ENCODE measurements at places on chromosomes 5 and 9.
A peak's percentile ranks its signal among the peaks of the same experiment; 100 is the strongest.

DNA sequence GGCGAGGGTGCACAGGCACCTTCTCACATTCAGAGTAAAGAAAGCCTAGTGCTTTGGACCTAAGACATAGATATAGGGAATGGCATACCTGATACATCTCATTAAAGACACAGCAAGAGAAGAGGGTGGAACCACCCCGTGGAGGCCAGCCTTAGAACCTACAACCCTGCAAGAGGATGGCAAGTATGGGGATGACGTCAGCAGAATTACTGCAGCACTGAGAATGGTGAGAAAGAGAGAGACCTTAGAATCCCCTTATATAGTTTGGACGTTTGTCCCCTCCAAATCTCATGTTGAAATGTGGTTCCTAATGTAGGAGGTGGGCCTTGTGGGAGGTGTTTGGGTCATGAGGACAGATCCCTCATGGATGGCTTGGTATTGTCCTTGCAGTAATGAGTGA lies 28.2 kb upstream of the ADCY2 start:
- DNase-seq, result no peak

DNA sequence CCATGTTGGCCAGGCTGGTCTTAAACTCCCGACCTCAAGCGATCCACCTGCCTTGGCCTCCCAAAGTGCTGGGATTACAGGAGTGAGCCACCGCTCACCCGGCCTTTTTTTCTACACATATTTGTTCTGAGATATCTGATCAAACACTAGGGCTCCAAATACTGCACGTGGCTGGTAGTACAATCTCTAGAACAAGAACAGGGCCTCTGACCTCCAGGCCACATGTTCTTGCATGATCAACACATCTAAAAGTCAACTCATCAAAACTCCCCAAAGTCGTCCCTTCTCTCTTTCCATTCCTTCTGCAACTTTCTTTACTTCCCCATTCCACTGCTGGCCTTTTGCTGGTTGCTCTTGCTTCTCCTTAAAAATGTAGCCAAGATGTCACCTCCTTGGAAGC lies 113.3 kb upstream of the LHFPL2 start:
- no peak for DNase-seq

DNA sequence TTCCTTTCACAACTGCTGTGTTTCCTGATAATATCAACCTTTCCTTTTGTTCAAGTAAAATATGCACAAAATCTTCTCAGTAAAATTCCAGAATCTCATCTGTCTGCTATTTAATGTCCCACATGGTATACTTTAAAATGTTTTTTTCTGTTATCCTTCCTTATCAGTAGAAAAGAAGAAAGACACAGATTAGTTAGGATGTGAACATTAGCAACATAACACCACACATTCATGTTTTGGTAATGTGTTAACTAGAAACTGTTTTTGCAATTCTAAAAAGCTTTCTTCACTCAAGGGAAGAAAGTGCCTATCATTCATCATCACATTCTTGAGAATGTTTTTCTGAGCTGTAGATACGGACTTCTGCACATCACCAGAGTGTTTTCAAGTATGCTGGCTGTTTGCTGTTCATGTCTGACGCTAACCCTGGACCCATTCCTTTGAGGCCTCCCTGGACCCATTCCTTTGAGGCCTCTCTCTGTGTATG lies 10.5 kb upstream of the ARSB start:
- no peak for DNase-seq

DNA sequence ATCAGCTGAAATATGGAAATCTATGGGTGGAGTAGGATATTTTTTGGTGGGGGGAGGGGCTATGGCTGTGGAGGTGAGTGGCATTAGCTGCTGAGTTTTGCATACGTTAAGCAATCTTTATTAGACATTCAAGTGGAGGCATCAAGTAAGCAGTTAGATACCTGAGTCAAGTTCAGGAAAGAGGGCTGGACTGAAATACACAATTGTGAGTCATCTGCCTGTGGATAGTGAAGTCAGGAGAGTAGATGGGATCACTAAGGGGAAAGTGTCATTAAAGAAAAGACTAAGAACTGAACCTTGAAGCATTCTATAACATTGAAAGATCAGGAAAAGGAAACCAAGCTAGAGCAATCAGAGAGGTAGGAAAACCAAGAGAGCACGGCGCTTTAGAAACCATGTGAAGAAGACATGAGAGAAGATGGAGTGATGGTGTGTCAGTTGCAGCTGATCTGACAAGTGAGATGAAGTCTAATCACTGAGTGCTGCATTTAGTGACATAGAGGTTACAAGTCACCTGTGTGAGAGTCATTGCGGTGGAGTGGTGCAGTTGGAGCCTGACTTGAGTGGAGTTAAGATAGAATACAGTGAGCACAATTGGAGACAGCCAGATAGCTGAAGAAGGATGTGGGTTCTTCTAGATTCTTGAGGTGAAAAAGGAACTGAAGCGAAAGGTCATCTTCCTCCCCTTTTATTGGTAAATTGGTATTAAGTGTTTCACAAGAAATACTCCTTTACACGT lies 88.7 kb downstream of the PIP5K1B start:
- no peak for DNase-seq

DNA sequence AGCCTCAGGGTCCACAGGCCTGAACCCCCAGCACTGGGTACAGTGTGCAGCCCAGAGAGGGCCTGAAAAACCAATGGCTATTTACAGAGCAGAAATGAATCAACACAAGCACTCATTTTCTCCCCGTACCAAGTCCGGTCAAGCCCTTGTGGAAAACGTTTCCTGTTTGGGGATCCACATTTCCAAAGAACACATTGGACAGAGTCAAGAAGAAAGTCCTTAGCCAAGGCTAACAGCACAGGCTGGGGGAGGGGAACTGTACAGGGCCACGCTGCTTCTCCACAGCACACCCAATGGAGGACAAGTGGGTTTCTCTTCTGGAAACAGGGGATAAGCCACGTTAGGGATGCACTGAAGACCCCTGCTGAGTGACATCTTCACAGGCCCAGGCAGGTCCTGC lies 62.3 kb downstream of the NSUN2 start:
- no peak for DNase-seq

DNA sequence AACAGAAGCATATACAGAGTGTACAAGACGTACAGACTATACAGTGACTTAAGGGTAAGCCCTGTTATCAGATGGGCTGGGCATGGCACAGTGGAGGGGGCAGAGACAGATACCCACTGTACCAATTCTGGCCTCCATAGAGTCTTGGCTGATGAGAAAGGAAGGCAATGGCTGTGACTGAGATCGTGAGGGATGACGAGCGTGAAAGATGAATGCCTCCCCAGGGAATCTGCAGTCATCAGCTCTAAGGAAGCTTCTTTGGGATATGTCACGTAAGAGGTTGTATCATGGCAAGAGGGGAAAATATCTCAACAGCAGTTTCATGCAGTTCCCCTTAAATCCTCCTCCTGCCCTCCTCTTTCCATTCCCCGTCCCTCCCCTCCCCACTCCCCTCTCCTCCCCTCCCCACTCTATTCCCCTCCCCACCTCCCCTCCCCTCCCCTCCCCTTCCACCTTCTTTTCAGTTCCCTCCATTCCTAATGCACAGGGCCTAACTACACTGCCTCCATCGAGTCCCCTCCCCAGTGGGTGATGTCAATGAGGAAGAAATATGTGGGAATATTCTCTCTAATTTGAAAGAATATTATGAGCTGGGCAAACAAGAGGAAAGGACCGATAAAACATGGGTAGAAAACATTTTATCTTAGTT lies 226.4 kb upstream of the DAP start:
- DNase-seq, result no peak

GRCh38 chr9:82021198-82021597 lies 32.6 kb downstream of the SPATA31D1 start:
- DNase-seq, result no peak

- DNase-seq, result no peak
These were observed 5.7 kb downstream of the MAPKAP1 start for GRCh38 chr9:125701351-125701750.

- DNase-seq, result no peak
These were observed 13.1 kb downstream of the CERT1 start for GRCh38 chr5:75498208-75498777.

- DNase-seq, result no peak
These were observed 3.9 kb downstream of the RGS14 start for GRCh38 chr5:177361418-177362291.

- no peak for DNase-seq
These were observed 1.4 kb upstream of the PHF24 start for GRCh38 chr9:34956648-34957047.

DNA sequence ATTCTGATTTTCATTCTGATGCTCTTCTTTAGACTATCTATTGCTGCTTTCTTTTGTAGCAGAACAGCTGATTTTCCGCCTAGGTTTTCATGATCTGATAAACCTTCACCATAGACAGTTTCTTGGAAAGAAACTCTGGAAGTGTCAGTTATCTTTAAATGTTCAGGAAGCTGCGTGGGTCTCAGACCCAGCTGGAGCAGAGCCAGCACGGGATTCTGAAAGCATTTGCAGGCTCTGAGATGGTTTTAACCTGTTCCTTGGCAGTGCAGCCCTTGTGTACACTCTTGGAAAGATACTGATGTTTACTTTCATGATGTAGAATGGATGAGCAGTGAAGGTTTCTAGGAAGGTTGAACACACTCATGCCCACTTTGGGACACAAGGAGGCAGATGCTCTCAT lies 178.0 kb upstream of the DMRT1 start:
- no peak for DNase-seq

GRCh38 chr5:142938266-142938880 lies 168.2 kb downstream of the ARHGAP26 start:
- DNase-seq, result no peak

DNA sequence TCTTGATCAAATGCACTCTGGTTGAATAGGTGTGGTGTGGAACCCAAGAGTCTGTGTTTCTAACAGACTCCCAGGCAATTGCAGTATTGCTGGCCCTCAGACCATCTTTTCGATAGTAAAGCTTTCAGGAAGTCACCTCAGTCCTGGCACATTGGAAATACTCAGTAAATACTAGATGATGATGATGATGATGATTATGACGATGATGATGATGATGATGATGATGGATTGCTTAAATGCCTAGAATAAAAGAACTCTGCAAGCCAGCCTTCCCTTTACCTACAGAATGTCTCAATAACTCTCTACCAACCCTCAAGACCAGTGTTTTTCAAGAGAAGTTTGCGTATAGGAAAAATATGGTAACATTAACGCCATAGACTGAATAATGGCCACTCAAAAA lies 268.0 kb downstream of the DNAH5 start:
- no peak for DNase-seq

DNA sequence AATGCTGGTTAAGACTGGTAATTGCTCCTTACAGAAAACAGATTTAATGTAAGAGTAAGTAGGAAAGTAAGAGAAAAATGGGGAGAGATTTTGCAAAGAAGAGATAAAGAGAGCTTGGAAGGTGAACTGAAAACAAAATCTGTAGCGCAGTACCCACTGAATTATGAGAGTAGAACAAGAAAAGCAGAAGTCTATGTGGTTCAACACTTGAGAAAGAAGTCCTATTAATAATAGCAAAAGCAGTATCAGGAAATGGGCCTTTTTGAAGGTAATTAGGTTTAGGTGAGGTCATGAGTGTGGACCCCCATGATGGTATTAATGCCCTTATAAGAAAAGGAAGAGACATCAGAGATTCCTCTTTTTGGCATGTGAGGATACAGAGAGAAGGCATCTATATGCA lies 460.6 kb downstream of the CETN3 start:
- DNase-seq, result no peak

GRCh38 chr5:10481241-10481935 lies 39.7 kb downstream of the ROPN1L start:
- no peak for DNase-seq

DNA sequence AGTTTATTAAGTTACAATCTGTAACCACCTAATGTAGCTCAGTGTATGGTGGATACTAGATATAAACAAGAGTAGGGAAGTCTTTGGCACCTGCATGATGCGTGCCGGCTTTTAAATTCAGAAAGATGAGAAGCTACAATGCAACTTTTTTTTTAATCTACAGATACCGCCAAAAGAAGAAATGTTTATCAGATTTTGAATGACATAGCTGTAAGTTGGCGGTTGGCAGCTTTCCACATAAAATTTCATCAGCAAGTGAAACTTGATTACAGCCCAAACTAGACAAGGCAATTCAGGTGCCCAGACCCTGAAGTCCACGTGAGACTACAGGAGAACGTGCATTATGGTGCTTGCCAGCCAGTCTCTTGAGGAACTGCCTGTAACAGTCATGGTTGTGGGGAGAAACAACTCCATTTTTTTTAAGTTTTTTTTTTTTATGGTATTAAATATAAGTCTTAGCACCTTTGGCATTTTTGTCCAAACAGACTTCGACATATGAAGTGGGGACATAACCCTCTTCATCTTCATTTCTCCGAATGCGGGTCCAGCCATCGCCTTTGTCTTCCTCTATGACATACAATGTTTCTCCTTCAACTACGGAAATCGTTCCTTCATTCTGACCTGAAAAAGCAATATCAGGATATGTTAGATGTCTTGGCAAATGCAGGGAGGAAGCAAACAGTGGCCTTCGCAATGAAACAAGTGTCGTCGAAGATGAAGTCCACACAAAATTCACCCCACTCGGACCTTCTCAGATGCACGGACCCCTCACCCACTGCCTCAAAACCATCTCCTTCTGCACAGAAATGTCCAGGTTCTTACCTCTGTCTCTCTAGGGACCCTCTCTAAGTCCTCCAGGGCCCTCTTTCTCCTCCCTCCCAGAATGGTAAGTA lies 60.4 kb downstream of the USP20 start:
- DNase-seq, result no peak

GRCh38 chr5:179732918-179733771 lies 523 bp downstream of the MAML1 start:
- peak; percentile 60 for DNase-seq

DNA sequence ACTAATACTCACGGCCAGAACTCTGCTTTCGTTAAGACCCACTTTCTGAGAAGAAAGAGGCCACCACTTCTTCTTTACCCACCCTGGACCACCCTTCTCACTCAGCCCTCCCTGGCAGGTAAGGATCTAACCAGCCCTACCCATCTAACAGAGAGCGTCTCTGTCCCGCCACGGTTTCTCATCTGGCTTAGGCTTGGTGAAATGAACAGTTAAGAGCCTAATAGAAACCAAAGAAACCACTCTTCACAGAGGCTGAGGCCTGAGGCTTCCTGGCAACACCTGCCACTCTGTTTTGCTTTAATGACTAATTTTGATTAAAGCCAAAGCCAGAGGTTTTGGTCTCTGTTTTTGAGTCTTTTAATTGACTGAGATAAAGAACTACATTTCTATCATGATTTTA lies 354.1 kb upstream of the SLC30A5 start:
- DNase-seq, result no peak

GRCh38 chr9:8486095-8486494 lies 686.5 kb upstream of the DMAC1 start:
- peak; percentile 30 for DNase-seq

DNA sequence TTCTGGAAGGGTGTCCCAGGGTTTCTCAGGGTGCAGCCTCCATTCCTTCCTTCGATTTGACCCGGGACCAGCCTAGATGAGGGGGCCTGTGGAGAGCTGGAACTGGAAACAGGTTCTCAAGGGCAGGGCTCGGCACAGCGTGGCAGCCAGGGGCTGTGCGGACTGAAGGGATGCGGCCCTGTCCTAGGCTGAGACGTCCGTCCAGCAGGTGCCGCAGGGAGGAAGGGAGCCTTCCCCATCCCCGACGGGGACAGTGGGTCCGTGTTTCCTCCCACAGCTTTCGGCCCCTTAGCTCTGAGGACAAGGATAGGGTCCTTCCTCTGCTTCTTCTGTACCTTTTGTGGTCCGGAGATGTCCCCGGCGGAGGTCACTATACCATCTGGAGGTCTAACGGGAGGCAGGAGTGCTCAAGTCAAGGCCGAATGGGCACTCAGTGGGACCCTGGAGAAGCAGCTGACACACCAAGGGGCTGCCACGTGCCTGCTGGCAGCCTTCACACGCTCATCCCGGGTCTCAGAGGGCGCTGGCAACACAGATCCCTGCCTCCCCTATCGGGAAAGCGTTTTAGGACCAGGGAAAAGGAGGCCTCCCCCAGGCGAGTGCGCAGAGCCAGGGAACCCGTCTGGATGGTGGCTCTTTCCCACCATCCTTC lies 49.9 kb downstream of the USP20 start:
- peak; percentile 42 for DNase-seq

Data from right hindlimb (tissue), 1 donor.